ENCODE measurements at places on chromosomes 3 and 15.

GRCh38 chr3:195210266-195210973 lies 60.5 kb downstream of the XXYLT1 start:
- DNase-seq, result peak; percentile 70

GRCh38 chr3:152893647-152894046 lies 58.7 kb downstream of the P2RY1 start:
- no peak for DNase-seq

DNA sequence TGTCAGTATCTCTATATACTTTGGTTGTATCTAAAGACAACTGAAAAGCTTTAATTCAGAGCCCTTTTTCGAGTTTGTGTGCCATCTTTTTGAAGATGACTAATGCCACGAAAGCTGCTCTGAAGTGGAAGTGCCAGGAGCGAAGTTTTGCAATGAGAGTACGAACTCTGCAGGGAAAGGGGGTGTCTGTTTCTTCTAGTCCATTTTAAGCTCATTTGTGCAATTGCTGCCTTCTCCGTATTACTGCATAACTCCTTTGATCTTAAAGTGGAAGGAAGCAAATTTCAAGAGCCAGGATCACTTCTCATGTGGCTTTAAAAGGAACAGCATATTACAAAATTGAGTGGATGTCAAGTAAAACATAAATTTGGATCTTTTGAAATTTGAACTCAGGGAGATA lies 245.3 kb downstream of the FEZF2 start:
- peak; percentile 53 for DNase-seq

DNA sequence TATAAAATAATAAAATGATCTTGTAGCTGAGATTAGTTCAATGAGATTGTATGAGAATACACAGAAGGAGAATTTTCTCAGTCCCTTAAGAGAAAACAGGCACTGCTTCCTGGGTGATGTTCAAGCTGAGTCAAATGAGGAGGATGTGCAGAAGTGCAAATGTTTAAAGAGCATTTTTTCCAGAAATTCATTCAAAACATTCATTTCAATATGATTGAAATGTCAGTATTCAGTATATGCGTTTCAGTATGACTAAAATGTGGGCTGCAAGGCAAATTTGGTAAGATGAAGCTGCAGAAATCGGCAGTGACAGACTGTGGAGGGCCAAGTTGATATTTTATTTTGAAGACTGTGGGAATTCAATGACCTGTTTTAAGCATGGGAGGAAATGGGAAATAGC lies 19.3 kb upstream of the PYDC2 start:
- DNase-seq, result no peak

GRCh38 chr3:183392186-183393034 lies 36.0 kb downstream of the MCF2L2 start:
- no peak for DNase-seq

- DNase-seq, result no peak
Measured at GRCh38 chr3:138653567-138653966, 45.0 kb downstream of the FAIM start.

- peak; percentile 44 for DNase-seq
Measured at GRCh38 chr3:124858275-124858674, 28.9 kb downstream of the ITGB5 start.

- peak; percentile 65 for DNase-seq
Measured at GRCh38 chr3:172673210-172673679, 37.6 kb downstream of the NCEH1 start.

GRCh38 chr3:101009386-101009785 lies 16.2 kb upstream of the ABI3BP start:
- DNase-seq, result no peak

DNA sequence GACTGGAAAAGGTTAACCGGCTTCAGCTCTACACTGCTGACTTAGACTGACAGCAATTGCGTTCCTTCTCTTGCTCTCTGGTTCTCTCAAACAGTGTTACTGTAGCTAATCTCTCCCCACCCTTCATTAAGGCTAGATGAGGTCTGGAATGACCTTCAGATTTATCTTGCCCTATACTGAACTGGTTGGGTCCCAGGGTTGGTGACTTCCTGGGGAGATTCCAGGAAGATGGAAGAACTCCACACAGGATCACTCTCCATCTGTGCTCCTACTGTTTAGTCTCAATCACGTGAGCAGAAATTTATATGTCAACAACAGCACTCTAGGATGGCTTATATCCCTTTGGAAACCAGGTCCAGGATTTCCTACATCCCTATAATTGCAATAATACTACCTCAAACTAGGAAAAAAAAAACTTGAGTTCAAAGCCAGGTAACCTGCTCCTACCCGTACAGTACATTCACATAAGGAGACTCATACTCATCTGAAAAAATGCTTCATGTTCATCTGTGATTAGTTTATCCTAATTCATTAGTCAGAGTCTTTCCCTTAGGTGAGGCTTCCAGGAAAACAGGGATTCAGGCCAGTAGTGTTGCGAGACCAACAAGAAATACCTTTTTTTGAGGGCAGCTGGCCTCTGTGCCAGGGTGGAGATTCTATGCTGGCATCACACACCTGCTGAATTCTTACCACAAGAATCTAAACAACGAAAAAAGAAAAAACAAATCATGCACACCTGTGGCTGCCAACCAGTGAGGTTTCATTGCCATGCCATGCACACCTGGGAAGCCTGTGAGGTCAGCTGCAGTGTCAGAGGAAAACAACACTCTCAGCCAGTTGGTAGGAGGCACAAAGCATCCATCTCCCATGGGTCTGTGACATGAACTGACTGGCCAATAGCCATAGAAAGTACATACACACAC lies 297.3 kb downstream of the MECOM start:
- no peak for DNase-seq

DNA sequence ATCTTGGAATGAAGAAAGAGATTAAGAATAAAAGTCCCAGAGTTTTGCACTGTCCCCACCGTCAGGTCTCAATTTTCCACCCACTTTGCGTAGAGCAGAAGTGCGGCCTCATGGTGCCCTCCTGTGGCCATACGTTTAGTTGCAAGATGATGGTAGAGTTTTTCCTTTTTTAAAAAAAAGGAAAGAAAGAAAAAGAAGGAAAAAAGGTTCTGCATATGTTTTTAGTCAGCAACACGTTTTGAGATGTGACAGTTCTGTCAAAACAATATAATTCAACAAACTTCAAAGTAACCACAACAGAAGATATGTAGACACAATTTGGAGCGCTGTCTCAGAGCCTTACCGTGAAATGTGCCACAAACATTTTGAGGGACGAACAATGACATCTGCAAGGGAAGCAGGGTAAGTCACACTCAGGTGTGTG lies 24.6 kb downstream of the EBLN2 start:
- DNase-seq, result peak; percentile 64

DNA sequence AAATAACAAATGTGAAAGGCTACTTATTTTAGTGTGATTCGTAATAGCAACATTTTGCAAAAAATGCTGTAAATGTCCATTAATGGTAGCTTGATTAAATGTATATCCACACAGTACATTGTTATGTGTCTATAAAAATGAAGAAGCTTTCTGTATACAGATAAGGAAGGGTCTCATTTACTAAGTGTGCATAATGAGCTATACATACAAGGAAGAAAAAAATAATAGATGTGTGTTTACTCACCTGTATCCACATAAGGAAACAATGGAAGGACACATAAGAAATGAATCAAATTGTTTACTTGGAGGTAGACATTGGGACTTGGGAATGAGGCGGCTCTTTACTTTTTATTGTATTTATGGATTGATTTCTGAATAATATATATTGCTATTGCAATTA lies 34.9 kb downstream of the MED12L start:
- DNase-seq, result no peak

DNA sequence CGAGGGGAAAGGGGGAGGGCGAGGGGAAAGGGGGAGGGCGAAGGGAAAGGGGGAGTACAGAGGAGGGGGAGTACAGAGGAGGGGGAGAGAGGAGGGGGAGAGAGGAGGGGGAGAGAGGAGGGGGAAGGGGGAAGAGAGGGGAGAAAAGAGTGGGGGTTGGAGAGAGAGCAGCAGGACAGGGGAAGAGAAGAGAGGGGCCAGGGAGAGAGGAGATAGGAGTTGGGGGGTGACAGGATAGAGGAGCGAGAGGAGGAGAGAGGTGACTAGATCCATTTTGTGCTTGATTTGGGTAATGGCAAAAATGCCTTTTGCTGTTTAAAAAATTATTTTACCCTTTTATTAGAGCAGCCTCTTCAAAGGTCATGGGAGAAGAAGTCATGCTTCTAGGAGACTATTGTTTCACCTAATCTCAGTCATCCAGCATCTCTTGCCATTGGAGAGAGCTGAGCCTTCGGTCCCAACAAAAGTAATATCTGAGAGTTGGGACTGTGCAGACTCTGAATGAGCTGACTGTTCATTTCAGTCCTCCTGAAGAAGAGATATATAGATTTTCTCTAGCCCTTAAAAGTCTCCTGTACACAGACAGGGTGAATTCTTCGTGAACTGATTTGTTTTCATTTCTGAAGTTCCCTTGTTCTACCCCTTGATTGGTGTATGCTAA lies 15.1 kb upstream of the TOP2B start:
- DNase-seq, result no peak

DNA sequence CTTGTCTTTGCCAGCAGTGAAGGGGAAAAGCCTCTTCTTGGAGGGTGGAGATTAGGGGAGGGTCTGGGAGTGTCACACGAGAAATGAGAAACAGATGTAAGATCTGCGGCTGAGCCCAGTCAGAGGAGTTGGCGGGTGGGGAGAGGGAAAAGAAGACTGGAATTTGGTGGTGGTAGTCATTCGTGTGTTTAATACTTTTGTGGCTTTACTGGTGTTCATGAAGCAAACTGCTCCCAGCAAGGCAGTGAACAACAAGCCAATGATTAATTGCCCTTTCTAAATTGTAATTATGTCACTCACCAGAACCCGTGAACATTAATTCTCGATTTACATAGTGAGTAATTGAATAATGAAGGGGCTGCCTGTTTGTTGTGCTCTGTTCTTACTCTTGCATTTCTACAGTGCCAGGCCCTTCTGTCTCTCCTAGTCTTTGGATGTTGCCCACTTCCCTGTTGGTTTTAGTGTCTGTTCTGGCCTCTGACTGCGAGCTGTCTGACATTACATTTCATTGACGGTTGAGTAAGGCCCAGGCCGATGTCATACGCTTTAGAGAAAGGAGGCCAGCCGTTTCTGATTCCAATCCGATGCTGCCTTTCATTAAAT lies 78.0 kb downstream of the CHCHD6 start:
- peak; percentile 85 for DNase-seq

DNA sequence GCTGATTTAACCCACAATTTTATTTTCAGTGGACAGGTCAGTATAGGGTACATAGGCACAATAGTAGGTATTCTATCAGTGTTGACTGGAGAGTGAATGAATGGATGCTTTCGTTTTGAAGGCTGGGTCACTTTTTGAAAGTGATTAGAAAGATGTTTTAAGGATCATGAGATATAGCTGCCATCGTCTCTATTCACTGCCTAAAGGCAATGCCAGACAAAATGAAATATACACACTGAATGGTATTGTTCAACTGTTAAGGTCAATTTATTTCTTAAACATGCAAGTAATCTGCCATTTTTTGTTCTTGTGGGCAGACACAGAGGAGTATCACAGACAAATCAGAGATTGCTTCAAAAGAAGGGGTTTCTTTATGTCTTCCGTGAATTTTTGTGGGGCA lies 395.3 kb downstream of the VGLL3 start:
- DNase-seq, result no peak

Data from AG08395 (cell line).